IPS-NIHi11 (cell line): ENCODE measurements at places on chromosomes 13 and 19.

- no peak for DNase-seq
Measured at GRCh38 chr19:32819419-32820400, 49.9 kb downstream of the SLC7A9 start.

GRCh38 chr13:96002322-96003131 lies 50.7 kb downstream of the UGGT2 start:
- DNase-seq = no peak

- DNase-seq = peak; percentile 64
Measured at GRCh38 chr19:12796146-12797071, 5.1 kb downstream of the JUNB start.

DNA sequence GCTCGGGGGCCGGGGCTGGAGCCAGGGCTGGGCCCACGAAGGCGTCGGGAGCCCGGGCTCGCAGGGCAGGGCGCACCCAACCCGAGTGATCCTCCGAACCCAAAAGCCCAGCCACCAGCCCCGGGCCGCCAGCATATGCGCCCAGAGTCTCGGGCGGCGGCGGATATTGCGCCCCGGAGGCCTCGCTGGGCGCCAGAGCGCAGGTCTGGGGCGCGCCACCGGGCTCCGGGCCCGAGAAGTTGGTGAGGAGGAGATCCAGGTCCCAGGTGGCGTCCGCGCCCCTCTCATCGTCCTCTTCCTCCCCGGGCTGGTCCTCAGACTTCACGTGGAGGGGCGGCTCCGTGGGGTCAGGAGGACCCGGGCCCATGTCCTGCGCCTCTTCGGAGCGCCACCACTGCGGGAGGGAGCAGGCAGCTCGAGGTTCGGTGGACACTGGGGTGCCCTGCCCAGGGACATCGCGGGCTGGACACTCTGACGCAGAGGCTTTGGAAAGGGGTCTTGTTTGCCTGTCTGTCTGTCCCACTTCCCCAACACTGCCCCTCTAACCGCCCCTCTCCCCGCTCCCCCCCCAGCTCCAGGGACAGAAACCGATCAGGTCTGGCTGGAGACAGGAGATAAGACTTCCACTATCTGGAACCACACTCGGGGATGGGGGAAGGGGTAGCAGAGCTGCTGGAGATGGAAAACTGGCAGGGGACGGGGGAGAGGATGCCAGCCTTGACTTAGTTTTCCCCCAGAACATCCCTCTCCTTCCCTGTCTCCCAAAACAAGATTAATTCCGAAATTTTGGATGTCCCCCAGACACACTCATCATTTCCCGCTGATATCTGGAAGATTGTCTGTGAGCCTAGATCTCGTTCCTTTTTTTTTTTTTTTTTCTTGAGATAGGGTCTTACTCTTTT lies 1.0 kb downstream of the KLF1 start:
- no peak for DNase-seq

- DNase-seq = peak; percentile 89
Measured at GRCh38 chr19:43639519-43640423, at the start of gene CADM4. TSS of gene CADM4 (minus strand) at chr19:43639850. CDS start at chr19:43639790, 60 bp downstream.

DNA sequence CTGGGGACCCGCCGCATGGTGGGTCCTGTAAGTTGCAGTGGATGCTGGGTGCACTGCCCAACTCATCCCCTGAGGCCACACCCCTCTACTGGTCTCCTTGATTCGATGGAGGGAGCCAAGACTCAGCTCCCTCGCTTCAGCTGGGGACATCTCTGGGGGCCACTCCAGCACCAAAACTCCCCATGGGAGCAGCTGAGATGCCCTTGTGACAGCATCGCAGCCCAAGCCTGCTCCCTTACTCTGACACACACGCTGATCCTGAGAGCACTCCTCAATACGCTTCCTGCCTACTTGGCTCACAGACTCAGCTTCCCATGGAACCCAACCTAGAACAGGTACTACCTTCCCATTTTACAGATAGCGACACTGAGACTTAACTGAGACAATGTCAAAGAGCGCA lies 56.2 kb downstream of the PEPD start:
- DNase-seq = no peak

DNA sequence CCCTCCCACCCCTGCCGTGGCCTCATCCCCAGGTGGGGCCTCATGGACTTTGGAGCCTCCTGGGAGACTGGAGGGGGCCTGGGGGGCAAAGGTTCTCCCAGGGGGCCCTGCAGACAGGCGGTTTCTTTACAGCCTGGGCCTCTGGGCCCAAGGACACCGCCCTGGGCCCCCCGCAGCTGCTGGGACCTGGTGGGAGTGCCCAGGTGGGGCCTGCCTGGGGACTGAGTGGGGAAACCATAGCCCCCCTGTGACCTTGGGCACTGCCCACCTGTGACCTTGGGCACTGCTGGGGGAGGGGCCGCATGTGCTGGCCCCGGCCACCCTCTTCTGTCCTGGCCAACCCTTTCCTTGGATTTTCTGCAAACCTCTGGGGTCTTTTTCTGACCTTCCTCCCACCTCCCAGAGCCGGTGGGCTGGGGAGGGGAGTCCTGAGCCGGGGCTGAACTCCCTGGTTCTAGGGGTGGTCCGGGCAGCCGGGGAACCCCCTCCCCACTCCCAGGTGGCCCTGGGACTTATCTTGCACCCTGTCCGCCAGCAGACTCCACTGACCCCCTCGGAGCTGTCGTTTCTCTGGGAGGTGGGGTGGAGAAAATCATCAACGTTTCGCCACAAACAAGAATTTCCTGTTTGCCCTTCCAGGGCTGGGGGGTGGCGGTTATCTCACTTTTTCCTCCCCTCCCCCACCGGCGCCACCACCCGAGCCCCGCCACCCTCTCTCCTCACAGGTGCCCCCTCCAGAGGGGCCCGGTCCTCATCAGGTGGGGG lies 27.0 kb downstream of the ARID3A start:
- DNase-seq = peak; percentile 65

- no peak for DNase-seq
Measured at GRCh38 chr19:8494158-8494557, 8.3 kb downstream of the PRAM1 start.

DNA sequence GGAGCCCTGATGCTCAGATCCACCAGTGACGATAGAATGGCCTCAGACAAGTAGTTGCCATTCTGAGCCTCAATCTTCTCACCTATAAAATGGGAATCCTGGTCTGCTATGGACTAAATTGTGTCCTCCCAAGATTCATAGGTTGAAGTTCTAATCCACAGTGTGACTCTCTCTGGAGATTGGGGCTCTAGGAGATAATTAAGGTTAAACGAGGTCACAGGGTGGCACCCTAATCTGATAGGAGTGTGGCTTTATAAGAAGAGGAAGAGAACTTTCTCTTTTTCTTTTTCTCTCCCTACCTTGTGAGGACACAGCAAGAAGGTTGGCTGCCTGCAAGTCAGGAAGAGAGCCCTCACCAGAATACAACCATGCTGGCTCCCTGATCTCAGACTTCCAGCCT lies 214.1 kb downstream of the KATNAL1 start:
- no peak for DNase-seq

GRCh38 chr13:39637890-39638289 lies 17.6 kb upstream of the COG6 start:
- no peak for DNase-seq

DNA sequence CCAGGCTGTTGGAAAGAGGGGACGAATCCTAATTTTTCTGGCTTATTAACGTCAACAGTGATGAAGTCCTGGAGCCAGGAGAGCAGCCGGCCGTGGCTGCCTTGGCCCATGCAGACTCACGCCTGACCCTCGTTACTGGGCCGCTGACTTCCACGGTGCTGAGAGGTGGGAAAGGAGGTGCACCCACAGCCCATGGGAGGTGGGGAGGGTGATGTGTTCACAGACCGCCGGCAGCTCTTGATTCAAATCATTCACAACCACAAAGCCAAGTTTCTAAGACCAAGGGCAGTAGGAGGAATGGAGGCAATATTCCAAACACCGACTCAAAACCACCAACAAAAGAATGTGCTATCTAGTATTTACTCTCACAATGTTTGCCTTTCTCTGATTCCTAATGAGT lies 24.3 kb downstream of the COL4A2 start:
- DNase-seq = no peak

DNA sequence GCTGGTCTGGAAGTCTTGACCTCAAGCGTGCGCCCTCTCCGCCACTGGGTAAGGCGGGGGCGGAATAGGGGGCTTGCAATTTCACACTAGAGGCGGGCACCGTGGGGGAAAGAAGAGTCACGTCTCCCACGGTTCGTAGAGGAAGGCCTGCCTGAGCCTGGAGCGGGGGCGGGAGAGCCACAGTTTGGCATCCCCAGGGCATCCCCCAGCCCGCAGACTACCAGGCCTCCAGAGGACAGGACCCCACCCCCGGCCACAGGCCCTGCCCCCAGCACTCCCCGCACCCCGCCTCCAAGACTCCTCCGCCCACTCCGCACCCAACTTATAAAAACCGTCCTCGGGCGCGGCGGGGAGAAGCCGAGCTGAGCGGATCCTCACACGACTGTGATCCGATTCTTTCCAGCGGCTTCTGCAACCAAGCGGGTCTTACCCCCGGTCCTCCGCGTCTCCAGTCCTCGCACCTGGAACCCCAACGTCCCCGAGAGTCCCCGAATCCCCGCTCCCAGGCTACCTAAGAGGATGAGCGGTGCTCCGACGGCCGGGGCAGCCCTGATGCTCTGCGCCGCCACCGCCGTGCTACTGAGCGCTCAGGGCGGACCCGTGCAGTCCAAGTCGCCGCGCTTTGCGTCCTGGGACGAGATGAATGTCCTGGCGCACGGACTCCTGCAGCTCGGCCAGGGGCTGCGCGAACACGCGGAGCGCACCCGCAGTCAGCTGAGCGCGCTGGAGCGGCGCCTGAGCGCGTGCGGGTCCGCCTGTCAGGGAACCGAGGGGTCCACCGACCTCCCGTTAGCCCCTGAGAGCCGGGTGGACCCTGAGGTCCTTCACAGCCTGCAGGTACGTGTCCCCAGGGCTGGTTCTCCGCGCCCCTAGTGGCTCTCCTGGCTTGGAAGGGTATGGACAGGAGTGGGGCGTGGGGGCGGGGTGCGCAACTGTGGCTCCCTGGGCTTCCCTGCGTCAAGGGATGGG lies at the start of gene ANGPTL4:
Gene ANGPTL4, plus strand, starts transcription at position 353 of the 969 bp plus-strand sequence. Its CDS starts 167 bp downstream, at position 520.
- peak; percentile 80 for DNase-seq

DNA sequence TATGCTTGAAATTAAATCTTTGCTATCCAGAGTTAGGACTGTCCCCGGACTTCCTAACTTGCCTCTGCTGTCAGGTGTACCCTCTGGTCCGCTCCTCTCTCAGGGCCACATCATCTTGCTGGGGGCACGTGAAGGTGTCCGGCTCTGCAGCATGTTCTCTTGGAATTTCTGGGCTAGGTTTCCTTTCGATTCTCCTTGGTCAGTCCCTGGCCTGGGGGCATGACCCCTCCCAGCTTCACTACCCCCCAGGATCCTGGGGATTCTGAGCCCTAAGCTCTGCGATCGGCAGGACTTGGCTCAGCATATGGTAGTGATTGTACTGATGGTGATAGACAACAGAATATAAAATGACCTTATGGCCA lies 5.1 kb upstream of the GPI start:
- DNase-seq = no peak

- DNase-seq = no peak
Measured at GRCh38 chr19:49507803-49508494, 4.5 kb upstream of the FCGRT start.

GRCh38 chr13:99014522-99014921 lies 36.7 kb upstream of the DOCK9 start:
- no peak for DNase-seq

- no peak for DNase-seq
Measured at GRCh38 chr13:93673885-93674284, 447.3 kb downstream of the GPC6 start.

GRCh38 chr13:109547942-109548341 lies 238.4 kb downstream of the IRS2 start:
- DNase-seq = no peak

- peak; percentile 69 for DNase-seq
Measured at GRCh38 chr19:30406220-30407067, 34.3 kb downstream of the ZNF536 start.

GRCh38 chr13:32205431-32206096 lies 109.6 kb downstream of the ZAR1L start:
- DNase-seq = no peak

GRCh38 chr13:76385586-76385985 lies 500.6 kb downstream of the KCTD12 start:
- no peak for DNase-seq

GRCh38 chr13:112131081-112131712 lies 64.2 kb downstream of the SOX1 start:
- DNase-seq = no peak

GRCh38 chr13:35129500-35129899 lies 187.4 kb downstream of the NBEA start:
- DNase-seq = no peak

DNA sequence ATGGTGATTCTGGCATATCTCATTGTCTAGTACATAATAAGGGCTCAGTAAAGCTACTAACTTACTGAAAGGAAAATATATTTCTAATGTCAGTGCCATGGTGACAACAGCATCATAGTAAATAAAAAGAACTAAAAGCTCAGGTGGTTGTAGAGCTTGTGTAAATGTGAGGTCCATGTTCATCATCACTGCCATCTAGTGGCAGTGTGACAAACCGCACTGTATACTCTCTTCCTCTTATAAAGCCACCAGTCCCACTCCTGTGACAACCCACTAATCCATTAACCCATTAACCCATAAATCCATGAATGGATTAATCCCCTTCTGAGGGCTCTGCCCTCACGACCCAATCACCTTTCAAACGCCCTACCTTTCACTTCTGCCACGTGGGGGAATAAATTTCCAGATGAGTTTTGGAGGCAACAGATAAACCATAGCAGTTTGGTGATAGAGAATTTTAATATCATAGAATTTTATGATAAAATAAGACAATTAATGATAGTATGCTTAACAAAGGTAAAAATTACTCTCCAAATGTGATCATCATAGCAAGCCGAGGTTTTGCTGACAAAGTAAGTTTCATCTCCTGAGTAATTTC lies 160.4 kb upstream of the SGCG start:
- peak; percentile 47 for DNase-seq

DNA sequence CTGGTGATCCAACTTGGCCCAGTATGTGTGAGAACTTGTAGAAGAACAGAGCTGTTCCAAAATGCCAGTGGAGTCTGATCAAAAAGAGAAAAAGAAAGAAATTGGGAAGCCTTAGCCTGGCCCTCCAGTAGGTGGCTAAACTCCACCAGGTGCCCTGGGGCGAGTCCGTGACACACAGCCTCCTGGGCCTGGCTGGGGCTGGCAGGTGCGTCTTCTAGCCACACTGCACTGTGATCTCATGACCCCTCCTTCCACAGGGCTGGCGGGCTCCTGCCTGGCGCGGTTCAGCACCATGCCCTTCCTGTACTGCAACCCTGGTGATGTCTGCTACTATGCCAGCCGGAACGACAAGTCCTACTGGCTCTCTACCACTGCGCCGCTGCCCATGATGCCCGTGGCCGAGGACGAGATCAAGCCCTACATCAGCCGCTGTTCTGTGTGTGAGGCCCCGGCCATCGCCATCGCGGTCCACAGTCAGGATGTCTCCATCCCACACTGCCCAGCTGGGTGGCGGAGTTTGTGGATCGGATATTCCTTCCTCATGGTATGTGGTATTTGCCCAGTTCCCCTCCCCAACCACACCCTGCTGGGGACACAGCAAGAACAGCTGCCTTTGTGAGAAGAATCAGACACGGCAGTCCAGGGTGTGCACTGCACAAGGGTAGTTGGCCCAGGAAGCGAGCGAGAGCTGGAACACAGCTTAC lies 53.7 kb downstream of the RAB20 start:
- DNase-seq = no peak

GRCh38 chr19:18291590-18292461 lies 10.4 kb upstream of the JUND start:
- peak; percentile 64 for DNase-seq
